ENCODE measurements at places on chromosomes 6 and 20.

GRCh38 chr6:151498327-151498726 is 4.5 kb downstream of the CCDC170 start:
- no peak for DNase-seq

DNA sequence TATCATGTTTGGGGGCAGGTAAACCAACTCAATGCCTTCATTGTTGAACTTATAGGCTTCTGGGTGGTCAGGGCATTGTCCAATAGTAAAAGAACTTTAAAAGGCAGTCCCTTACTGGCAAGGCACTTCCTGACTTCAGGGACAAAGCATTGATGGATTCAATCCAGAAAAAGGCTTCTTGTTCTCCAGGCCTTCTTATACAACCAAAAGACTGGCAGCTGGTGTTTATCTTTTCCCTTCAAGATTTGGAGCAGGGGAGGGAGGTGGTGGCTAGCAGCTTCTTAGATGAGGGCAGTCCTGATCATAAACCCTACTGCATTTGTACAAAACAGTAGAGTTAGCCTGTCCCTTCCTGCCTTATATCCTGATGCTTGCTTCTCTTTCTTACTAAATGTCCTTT is 57.5 kb downstream of the NCOA3 start:
- DNase-seq = no peak

DNA sequence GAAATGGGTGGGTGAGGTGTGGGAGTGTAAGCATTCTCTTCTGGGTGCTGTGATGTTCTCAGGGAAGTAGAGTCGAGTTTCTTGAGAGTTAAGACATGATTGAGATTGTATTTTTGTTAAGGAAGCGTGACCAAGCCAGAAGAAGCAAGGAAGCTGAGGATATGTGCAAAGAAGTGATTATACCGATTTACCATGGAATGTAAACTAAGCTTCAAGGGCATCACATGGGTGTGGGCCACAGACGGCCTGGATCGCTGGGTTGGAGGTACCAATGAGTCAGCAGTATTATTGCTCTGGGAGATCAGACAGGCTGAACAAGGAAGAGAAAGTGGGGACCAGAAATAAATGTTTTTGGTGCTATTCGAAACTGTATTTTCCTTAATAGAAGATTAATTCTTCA is 184.1 kb upstream of the GMDS start:
- DNase-seq = no peak

DNA sequence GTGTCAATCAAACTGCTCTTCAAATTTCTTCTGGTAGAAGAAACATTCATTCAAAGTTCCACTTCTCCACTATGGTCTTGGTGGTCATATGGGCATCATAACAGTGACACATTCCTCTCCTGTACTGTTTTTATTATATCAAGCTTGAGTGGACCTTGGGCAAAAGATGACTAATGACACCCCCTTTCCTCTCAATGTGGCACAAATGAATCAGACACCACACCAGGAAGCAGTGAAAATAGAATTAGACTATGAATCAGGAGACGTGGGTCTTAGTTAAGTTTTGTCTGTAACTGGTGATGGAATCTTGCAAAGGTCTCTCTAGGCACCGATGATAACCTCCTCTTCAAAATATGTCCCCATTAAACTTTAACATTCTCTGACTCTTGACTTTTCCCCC is 9.0 kb upstream of the NRSN1 start:
- no peak for DNase-seq

DNA sequence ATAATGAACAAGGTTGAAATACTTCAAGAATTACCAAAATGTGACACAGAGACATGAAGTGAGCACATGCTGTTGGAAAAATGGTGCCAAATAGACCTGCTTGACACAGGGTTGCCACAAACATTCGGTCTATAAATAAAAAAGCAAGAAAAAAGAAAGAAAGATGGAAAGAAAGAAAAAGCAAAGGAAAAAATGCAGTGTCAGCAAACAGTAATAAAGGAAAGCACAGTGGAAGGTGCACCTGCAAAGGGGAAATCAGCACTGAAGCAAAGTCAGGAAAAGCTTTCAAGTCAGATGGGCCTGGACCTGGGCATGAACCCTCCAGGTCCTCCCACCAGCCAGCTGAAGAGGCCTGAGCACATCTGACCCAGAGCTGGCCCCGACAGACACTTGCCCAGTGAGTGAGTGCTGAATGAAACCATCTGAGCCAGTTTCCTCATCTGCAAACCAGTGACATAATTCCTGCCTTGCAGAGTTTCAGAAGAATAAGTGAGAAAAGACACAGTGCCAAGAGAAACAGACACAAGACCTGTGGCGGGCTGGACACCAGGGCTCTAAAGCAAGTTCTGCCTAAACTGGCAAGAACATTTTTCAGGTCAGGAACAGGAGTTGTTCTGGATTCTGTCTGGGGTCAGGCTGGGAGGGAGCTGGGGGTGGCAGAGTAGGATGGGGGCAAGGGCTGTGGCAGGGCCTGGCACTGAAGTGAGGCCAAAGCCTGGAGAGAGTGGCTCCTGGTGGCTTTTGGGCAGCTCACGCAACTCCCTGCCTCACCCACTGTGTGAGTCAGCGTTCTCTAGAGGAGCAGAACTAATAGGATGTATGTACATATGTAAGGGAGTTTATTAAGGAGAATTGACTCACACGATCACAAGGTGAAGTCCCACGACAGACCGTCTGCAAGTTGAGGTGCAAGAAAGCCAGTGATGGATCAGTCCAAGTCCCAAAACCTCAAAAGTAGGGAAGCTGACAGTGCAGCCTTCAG is 23.9 kb upstream of the MICB start:
- DNase-seq = no peak

GRCh38 chr6:22302838-22303237 is 6.0 kb upstream of the PRL start:
- DNase-seq = no peak

- no peak for DNase-seq
These were observed 31.5 kb upstream of the RANBP9 start for GRCh38 chr6:13742961-13743735.

DNA sequence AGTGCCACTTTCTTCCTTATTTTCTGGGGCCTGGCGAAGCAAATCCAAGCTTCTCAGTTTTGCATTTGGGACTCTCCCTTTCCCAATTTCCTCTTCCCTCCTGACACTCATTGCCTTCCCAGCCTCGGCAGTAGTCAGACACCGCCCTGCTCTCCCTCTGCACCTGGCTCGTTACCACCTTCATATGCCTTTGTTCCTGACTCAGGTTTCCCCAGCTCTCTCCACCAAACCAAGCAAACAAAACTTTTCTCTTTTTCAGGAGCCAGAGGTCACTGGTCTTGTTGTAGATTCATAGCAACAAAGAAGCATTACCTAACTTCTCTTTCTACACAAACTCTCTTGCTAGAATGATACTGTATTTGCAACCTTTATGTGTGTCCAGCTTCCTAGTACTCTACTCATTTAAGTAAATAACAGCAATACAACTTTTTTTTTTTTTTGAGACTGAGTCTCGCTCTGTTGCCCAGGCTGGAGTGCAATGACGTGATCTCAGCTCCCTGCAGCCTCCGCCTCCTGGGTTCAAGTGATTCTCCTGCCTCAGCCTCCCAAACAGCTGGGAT is 9.0 kb upstream of the ZC3H12D start:
- DNase-seq = no peak

- no peak for DNase-seq
These were observed 19.1 kb downstream of the ME1 start for GRCh38 chr6:83411731-83412130.

- DNase-seq = no peak
These were observed 16.6 kb downstream of the LAMA2 start for GRCh38 chr6:128899341-128900050.

DNA sequence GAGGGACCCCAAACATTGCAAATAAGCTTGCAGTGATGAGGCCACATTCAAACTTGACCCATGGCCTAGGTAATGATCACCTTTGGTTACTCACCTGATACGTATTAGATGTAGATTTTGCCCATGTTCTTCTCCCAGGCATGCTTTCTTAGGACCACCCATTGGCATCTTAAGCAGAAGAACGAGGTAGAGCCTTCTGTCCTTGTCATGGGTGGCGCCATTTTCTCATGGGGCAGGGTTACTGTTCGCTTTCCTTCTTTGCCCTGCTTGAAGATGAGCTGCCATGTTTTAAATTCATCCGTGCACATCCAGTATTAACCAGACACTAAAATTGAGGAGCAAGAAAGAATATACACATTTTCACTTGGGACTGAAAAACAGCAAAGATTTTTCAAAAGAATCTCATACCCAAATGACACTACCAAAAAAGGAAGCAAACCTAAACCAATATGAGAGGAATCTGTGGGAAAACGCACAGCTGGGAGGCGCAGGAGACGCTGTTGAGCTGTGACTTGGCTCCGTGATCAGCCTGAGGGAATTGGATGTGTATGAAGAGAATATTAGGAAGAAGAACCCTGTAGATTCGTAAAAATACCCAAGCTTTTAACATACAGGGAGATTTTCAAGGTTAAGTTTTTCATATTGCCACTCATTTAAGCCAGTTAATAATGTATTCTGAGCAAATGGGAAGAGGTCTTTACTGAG is 36.6 kb downstream of the GMPR start:
- no peak for DNase-seq

DNA sequence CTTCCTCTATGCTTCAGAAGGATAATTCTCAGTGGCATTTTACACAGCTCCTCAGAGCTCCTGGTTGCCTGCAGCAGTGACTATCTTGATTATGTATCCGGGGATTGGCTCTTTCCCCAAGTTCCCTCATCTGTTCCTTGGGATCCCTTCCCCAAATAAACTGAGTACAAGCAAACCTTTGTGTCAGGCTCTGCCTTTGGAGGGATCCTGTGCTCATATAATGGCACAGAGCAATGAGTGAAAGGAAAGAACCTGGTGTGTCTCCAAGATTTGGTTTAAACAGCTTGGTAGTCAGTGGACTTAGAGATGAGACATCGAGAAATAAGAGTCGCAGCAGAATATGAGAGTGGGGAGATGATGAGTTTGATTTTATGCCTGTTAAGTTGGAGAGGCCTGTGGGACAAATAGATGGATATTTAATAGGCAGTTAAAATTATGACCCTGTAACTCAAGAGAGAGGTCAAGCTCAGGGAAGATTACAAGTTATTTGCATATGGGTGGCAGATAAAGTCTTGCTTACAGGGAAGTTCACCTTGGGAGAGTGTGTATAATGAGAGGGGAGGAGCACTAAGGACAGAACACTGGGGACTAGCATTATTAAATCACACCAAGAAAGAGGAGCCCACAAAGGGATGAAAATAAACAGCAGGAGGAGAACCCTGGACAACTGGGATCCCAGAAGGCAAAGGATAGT is 44.1 kb upstream of the GCLC start:
- DNase-seq = no peak

- DNase-seq = no peak
These were observed 2.0 kb downstream of the NKAIN4 start for GRCh38 chr20:63252284-63252711.

- no peak for DNase-seq
These were observed 10.4 kb downstream of the QRSL1 start for GRCh38 chr6:106639812-106640211.

GRCh38 chr6:21971541-21971940 is 325.3 kb downstream of the PRL start:
- DNase-seq = no peak

- DNase-seq = no peak
These were observed 358.3 kb downstream of the PAX1 start for GRCh38 chr20:22063753-22064152.

DNA sequence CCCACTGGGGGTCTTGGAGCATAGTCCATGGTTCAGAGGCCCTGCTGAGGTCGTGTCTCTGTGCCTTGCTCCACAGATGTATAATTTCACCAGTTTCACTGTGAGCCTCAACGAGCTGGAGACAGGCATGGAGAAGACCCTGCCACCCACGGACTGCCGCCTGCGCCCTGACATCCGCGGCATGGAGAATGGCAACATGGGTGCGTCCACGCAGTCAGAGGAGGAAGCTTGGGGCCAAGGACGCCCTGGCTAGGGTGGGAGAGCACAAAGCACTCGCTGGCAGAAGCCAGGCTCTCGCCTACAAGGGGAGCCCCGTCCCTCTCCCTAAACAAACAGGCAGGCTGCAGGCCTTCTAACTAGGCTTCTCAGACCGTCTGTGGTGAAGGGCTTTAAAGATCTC is 13.7 kb upstream of the ADRM1 start:
- no peak for DNase-seq

DNA sequence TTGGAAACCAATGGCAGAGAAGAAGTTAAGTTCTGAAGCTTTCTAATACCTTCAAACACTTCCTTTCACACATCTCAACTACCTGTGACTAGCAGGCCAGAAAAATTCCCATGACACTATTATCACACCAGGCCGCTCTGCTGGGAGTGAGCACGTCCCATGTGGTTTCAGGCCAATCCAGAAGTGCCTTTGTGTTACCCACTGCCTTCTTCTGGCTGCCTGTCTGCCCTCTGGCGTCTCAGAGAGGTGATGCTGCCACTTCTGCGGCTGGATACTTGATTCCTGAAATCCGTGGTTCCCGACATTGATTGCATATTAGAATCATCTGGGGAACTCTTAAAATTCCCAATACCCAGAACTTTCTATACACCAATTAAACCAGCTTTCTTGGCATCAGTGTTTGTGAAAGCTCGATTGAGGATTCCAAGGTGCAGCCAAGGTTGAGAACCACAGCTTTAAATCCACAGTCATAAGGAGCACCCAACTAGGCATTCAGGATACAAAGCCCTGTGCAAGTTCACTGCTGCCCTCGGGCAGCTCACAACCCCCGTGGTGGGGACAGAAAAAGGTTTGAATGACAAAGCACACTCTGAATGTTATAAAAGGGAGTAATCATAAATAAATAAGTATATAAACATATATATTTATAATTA is 65.6 kb downstream of the STMND1 start:
- DNase-seq = peak; percentile 3

- no peak for DNase-seq
These were observed 18.9 kb downstream of the CASS4 start for GRCh38 chr20:56430957-56431356.

DNA sequence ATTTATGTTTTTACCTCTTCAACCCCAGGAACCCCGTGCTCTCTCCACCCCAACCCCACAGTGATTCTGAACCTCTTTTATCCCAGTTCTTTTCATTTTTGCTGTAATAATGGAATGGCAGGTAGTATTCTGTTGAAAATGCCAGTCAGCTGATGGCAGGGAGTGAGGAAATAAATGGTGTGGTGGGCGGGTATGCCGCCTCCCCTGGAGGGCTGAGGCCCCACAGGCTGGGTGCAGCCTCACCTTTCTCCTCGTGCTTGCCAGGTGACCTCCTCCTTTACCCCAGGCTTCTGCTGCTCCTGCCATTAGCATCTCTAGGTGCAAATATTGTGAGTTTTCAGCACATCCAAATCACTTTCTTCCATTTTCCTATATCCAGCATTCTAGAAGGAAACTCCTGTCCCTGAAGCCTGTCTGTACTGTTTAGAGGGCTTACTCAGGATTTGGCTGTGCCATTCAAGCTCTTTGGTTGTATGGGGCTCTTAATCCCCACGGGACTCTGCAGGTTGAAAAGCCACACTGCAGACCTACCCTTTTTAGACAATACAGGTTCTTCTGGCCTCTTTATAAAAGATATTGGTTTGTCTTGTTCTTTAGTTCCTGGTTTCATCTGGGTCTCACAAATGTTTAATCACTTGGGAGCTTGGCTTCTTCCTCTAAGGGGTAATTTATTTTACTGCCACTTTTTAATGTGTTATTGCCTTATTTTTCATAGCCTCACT is 201.8 kb downstream of the JARID2 start:
- no peak for DNase-seq

Data from erythroblast (primary cell).